ENCODE measurements at places on chromosomes 16 and 17.

DNA sequence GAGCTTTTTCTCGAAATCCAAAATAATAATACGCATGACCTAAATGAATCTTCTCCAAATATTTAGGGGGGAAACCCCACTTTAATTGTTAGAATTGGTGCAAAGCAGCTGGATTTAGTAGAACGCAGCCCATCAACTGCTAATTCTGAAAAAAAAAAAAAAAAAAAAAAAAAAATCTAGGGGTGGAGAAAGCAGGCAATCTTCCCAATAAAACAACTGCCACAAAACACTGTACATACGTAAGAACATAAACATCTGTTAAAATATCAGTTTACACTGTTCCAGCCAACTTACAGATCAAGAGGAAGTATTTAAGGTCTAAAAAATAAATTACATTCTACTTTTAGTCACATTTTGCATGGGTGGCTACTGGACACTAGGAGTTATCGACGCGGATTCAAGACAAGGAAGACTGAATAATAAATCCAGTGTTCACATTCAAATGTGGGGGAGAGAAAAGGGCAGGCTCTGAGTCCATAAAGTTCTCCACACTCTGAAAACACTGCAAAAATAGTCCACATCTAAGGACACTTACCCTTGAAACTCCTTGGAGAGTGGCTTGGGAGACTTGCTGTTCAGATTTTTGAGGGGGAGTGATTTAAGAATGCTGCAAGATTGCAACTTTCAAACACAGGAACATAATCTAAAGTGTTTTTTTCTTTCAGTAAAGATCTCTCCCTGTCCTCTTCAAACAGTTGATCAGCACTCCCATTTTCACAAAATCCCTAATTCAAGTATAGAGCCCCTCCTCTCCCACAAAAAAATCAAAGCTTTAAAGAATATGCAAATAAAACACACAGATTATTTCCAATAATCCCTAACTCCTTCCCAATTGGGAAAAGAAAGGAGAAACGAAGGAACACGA is 1.3 kb downstream of the APPBP2 start:
- peak; percentile 27 for DNase-seq

DNA sequence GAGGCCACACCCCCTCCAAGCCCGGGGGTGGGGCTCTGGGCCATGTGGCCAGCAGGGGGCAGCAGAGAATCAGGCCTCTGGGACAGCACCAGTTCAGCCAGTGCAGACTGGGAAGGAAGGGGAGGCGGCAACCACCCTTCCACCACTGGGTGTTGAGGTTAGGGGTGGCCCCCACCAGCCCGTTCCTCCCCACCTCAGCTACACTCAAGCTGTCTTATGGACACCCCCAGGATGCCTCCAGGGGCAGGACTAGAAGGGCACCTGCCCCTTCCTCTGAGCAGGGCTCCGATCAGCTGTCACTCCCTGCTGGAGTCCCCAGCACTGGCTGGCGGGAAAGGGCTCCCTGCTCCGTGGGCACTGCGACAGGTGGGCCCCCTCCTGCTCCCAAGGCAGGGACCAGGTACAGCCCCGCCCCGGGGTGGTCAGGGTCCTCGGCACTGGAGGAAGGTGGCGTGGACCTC is 21.8 kb downstream of the KATNB1 start:
- no peak for DNase-seq

DNA sequence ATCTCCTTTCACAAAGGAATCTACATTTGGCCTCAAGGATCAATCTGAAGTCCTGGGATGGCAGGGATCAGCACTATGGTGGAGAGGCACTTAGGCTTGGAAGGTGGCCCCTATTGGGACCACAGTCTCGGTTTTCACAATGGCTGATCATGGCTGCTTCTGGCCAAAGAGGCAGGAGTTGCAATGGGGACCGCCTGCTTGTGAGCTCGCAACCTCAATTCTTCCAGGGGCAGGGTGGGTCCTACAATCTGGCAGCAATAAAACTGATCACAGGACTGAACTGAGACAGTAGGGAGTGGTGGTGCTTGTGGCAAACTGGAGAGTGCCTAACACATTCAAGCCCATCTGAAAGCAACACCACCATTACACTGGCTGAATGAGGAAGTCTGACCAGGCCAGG is 83.1 kb downstream of the NETO2 start:
- peak; percentile 71 for DNase-seq

- DNase-seq, result no peak
These were observed 32.5 kb downstream of the IST1 start for GRCh38 chr16:71927787-71928186.

- no peak for DNase-seq
These were observed 261.8 kb upstream of the KIF2B start for GRCh38 chr17:53560953-53561352.

GRCh38 chr17:38469875-38470274 is 41.6 kb downstream of the ARHGAP23 start:
- no peak for DNase-seq

GRCh38 chr16:2767140-2767731 is 9.8 kb downstream of the ELOB start:
- no peak for DNase-seq

GRCh38 chr17:32631341-32632096 is 144.7 kb downstream of the CDK5R1 start:
- no peak for DNase-seq

GRCh38 chr17:76356803-76357456 is 3.2 kb upstream of the PRPSAP1 start:
- no peak for DNase-seq

- no peak for DNase-seq
These were observed 14.9 kb downstream of the GLG1 start for GRCh38 chr16:74591876-74592650.

- DNase-seq, result no peak
These were observed 24.0 kb downstream of the MEOX1 start for GRCh38 chr17:43637563-43638323.

DNA sequence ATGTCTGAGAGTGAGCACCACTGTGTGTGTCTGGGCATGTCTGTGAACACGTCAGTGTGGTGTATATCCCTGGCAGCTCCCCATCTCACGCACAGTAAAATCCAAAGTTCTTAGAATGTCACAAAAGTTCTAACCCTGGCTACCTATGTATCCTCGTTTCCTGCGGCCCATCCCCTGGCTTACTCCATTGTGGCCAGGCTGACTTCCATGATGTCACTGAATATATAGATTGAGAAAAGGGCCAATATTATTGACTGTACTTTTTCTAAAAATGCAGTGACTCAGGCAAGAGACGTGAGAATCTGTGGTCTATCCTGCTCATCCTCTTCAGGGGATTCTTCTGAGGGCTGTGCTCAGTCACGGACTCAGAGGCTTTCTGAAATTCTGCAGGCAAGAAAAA is 963 bp upstream of the METTL22 start:
- DNase-seq, result no peak

- no peak for DNase-seq
These were observed 14.5 kb upstream of the WDR45B start for GRCh38 chr17:82662711-82663261.
